Mesendoderm (in vitro differentiated cells): ENCODE measurements at places on chromosomes 12 and 14.

GRCh38 chr12:94039914-94040313, 108.5 kb upstream of the PLXNC1 start:
- no peaks in the 10 kb centered on the region for H3K27me3 ChIP-seq
- DNase-seq = no peak
- H3K4me3 ChIP-seq = no peak overlapping the region
- H3K27ac ChIP-seq = no peak overlapping the region
- no peaks in the 10 kb centered on the region for H3K36me3 ChIP-seq

DNA sequence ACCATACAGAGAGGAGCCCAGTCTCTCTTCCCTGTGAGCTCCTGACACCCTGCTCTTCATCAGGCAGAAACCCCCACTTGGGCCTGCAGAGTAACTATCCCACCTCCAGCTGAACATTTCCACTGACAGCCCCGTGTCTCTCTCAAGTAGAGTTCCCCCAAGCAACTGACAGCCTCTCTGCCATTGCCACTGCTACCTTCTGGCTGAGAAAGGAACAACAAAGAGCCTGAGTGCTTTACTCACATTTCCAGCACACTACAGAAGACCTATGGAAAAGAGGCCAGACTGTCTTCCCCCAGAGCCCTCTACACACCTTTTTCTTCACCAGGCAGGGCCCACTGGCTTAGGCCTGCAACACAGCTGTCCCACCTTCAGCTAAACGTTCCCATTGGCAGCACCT, 18.4 kb upstream of the ASCL1 start:
- H3K27ac ChIP-seq = no peak overlapping the region
- no peaks in the 10 kb centered on the region for H3K27me3 ChIP-seq
- H3K4me1 ChIP-seq = no peaks in the 10 kb centered on the region
- no peaks in the 10 kb centered on the region for H3K36me3 ChIP-seq

DNA sequence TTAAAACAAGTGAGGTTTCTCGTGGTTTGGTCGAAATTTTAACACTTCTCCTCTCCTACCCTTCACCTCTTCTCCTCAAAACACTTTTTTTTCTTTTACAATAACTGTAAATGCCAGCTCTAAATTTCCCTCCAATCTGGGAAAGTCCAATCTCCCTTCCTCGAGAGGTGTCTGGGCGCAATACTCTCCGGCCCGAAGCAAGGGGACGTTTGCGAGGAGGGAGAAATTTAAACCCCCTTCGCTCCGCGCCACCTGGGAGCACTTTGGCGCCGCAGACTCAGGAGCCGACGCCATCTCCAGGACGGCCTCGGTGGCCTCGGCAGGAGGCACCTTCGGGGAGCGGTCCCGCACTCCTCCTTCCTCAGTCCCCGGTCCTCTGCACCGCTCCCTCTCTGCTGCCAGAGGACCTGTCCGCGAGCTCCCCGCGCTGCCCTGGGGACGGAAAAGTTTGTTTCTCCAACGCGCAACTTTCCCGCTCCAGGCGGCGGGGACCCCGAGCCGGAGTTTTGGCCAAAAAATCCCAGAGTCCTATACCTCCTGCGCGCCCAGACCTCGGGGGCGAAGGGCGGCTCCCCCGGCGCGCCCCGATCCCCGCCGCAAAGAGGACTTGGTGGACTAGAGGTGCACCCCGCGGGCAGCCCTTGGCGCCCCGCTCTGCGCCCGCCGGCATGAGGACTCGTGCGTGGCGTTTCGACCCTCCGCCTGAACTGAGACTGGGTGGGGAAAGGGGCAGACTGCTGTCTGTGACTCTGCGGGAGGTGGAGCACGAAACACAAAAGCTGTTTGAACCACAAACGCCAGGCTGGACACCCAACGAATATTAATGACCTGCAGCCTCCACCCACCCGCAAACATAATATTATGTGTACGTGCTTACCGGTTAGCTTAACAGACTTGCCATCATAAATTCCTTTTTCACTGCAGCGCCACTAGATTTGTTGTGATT, 95.2 kb upstream of the HMGA2 start:
- no peak overlapping the region for H3K27ac ChIP-seq
- DNase-seq = peak; percentile 78
- no peaks in the 10 kb centered on the region for H3K27me3 ChIP-seq
- no peaks in the 10 kb centered on the region for H3K4me1 ChIP-seq
- H3K36me3 ChIP-seq = no peaks in the 10 kb centered on the region
- H3K4me3 ChIP-seq = peak overlapping the region; percentile 42

DNA sequence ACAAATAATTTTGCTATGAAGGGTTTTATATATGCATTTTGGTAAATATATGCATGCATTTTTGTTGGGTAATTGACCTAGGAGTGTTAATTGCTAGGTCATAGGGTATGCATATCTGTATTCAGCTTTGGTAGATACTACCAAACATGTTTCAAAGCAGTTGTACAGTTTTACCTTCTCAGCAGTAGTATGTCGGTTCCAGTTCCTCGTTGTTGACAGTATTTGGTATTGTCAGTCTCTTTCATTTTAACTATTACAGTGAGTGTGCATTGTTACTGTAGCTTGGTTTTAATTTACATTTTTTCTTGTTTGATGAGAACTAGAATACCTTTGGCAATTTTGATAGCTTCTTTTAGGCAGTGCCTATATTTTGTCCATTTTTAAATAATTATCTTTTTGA, 98.9 kb downstream of the ARID2 start:
- H3K36me3 ChIP-seq = no peaks in the 10 kb centered on the region
- no peaks in the 10 kb centered on the region for H3K4me1 ChIP-seq
- no peak overlapping the region for H3K27ac ChIP-seq

GRCh38 chr12:126617312-126617711, 1552.1 kb downstream of the AACS start:
- no peaks in the 10 kb centered on the region for H3K36me3 ChIP-seq
- DNase-seq = peak; percentile 32
- no peak overlapping the region for H3K27ac ChIP-seq
- H3K27me3 ChIP-seq = no peaks in the 10 kb centered on the region
- no peaks in the 10 kb centered on the region for H3K4me1 ChIP-seq
- H3K4me3 ChIP-seq = no peak overlapping the region

DNA sequence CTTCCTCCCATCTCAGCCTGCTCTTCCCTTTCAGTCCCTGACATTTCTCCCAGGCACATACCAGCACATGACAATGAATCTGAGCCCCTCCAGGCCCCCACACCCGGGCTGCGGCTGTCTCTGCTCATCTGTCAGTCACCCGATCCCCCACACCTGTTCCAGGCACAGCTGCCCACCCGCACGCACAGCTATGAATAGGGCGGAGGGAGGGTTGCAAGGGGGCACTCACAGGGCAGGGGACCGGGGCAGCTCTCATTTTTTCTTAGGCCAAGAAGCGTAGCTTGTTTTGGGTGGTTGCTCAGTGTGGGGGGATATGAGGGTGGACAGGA, 43.7 kb upstream of the TSPAN9 start:
- no peaks in the 10 kb centered on the region for H3K27me3 ChIP-seq
- H3K27ac ChIP-seq = no peak overlapping the region
- H3K36me3 ChIP-seq = peaks cover 12% of the 10 kb centered on the region
- H3K4me3 ChIP-seq = no peak overlapping the region

DNA sequence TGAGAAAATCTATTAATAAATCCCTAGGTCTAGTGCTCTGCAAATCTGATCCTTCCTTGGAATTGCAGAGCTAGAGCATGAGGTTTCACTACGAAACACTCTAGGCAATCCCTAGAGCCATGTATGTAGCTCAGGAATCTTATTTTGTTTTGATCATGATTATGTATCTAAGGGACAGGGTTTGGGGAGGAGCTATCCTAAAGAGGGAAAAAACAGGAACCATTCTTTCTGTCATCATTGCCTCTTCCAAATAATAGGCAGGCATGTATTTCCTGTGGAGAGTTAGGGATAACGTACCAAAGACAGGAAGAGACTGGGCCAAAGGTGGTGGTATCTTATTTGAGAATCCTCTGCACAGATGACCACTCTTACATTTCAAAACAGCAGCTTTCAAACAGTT, 88.8 kb upstream of the GTF2A1 start:
- no peak overlapping the region for H3K4me3 ChIP-seq
- H3K4me1 ChIP-seq = peaks cover 12% of the 10 kb centered on the region
- DNase-seq = no peak

GRCh38 chr12:65464930-65465329, 186.4 kb downstream of the MSRB3 start:
- H3K4me3 ChIP-seq = no peak overlapping the region
- no peak overlapping the region for H3K27ac ChIP-seq
- H3K4me1 ChIP-seq = no peaks in the 10 kb centered on the region
- no peaks in the 10 kb centered on the region for H3K36me3 ChIP-seq

- no peaks in the 10 kb centered on the region for H3K4me1 ChIP-seq
- no peaks in the 10 kb centered on the region for H3K36me3 ChIP-seq
- no peaks in the 10 kb centered on the region for H3K27me3 ChIP-seq
Observed at GRCh38 chr14:73797543-73798265, 53.9 kb upstream of the PTGR2 start.

DNA sequence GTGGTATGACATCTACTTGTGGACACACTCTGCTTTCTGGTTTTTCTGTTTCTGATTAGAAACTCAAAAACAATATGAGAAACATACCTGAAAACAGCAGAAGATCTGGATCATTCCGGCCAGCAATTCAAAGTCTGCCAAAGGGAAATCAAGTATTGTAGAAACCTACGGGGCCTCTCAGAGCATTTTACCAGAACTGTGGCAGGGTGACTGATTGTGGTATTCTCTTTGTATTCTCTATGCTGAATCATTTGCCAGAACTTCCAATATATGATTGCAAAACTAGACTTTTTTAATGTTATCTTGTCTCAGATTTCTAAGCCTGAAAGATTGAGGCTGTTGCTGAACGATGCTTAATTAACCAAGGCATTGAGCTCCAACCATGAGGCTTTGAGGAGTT, 5.9 kb upstream of the GZMB start:
- H3K36me3 ChIP-seq = no peaks in the 10 kb centered on the region
- H3K4me1 ChIP-seq = no peaks in the 10 kb centered on the region
- H3K27ac ChIP-seq = no peak overlapping the region

DNA sequence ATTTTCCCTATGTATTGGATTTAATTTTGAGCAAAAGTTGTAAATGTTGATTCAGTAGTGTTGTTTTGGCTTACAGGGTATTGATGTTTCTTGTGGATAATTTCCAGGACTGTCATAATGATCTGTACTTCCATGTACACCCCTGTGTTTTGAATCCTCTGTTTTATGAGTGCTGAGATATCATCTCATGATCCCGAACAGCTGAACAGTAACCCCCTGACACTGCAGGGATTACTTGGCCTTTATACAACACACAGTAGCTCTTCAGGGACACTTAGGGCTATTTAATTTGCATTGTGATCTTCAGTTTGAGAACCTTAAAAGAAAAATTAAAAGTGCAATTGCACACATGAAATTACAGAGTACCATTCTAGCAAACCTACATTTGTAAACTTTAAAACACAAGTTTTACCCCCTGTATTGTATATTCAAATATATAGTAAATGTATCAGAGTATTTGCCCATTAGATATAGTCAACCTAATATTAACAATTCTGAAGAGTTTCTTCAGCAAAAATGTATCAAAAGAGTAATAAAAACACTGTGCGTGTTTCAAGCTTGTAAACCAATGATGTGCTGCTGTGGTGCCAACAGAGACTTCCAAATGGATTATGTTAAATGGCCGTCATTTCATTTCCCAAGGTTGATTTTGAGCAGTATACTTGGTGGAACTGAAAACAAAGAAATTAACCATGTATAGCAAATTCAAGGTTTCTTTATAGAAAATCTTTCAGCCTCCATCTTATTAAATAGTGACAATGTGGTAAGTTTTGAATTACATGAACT, 27.9 kb upstream of the MYF6 start:
- H3K27me3 ChIP-seq = no peaks in the 10 kb centered on the region
- no peak overlapping the region for H3K4me3 ChIP-seq
- H3K27ac ChIP-seq = no peak overlapping the region
- no peak for DNase-seq

DNA sequence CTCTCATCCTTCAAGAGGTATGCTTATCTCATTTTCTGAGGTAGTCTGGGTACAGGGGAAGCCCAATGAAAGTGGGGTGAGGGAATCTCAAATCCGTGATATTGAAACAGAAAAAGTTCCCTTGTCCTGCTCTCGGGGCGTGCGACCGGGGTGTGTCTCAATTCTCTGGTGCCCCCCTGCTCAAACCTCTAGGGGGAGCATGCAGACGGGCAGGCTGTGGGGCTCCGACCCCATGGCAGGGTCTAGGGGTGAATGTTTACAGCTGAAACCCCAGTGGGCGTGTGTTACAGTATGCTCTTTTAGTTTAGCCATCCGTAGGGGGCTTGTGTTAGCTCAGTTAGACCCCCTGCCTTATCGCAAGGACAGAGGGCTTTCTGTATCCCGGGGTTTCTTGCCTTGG, 68.7 kb downstream of the PTPRQ start:
- no peaks in the 10 kb centered on the region for H3K27me3 ChIP-seq
- H3K4me1 ChIP-seq = no peaks in the 10 kb centered on the region
- no peaks in the 10 kb centered on the region for H3K36me3 ChIP-seq
- no peak for DNase-seq

DNA sequence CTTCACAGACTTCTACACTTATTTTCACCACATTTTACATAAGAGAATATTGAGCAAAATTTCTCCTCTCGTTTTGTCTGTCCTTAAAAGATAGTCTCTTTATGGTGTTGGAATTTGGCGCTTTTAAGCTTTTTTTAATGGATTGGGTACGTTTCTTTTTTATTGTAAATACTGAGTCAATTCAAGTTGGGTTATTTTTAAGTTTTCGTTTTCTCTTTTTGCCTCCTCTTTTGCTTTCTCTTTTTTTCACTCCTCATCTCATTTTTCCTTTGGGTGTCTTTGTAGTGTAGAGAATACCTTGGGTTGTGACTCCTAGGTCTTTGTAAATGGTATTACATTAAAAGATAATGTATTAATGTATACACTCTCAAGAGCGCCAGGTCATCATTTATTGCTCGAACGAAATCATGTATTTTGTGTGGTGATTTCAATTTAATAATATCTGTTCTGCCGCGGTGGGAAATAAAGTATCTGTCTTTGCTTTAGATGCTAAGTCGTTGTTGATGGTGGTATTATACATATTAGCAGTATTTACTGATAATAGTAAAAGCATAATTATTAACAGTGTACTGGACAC, 845 bp downstream of the TMX1 start:
- H3K27me3 ChIP-seq = no peaks in the 10 kb centered on the region
- peak overlapping the region; percentile 93 for H3K4me3 ChIP-seq
- no peaks in the 10 kb centered on the region for H3K36me3 ChIP-seq
- no peak overlapping the region for H3K27ac ChIP-seq
- DNase-seq = no peak
- no peaks in the 10 kb centered on the region for H3K4me1 ChIP-seq

GRCh38 chr12:67477681-67478265, 170.8 kb upstream of the DYRK2 start:
- H3K4me1 ChIP-seq = no peaks in the 10 kb centered on the region
- DNase-seq = peak; percentile 16
- H3K4me3 ChIP-seq = no peak overlapping the region
- H3K27ac ChIP-seq = no peak overlapping the region
- H3K27me3 ChIP-seq = no peaks in the 10 kb centered on the region

DNA sequence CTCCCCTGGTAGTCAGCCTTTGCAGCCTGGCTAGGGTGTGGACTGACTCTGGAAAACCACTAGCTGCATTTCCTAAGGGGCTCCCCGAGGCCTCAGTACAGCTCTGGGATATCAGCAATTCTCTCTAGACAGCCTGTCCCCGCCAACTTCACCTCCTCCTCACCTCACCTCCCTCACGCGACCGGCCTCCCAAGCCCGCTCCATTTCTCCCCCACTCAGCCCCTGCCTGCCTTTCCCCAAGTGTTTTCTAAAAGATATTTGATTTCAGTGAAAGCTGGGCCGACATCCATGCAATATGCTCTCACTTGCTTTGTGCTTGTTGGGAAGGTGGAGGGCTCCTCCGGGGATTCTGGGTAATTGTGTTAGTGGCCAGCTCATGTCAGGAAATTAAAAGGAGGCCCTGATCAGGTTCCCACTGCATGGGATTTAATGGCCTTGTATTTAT, 91.8 kb downstream of the ESRRB start:
- H3K27ac ChIP-seq = no peak overlapping the region
- H3K27me3 ChIP-seq = no peaks in the 10 kb centered on the region
- no peak overlapping the region for H3K4me3 ChIP-seq
- no peak for DNase-seq
